ENCODE measurements at places on chromosomes 5 and 9.

DNA sequence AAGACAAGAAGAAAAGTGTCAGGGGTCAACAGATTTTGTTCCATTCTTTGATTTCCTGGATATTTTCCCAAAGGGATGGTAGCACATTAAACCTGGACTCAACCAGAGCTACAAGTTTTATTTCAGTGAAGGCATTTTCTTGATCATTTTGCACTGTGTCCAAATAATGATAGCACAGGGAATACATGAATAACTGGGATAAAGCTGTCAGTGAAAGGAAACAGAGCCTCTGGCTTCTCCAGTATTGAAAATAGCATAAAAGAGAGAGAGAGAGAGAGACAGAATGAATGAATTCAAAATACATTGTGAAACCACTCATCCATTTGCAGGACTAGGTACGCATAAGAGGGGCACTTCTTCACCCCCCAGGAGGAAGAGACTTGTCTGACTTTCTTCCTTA lies 43.0 kb downstream of the SEMA5A start:
- DNase-seq: no peak

GRCh38 chr5:141958113-141958512 lies at the start of gene PCDH12:
TSS of gene PCDH12 (minus strand) at chr5:141958202. CDS start at chr5:141957851, 351 bp downstream.
- peak; percentile 71 for DNase-seq

DNA sequence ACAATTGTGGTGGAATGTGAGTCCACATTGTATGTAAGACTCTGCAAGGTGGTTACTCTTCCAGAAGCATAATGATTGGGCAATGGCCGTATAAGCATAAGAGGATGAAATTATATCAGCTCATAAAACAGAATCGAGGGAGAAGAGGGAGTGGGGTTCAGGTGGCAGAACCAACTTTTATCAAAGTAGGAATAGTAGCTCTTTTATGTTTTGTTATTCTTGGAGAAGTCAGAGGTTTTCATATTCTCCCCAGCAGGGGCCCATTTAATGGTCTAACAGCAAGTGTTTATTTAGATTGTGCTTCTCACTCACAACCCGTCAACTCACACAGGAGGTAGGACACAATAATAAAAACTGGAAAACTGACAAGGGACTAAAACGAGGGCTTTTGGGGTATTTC lies 291.3 kb upstream of the CD180 start:
- DNase-seq: no peak

GRCh38 chr9:127559247-127559680 lies 52.8 kb upstream of the STXBP1 start:
- no peak for DNase-seq

GRCh38 chr5:60514152-60514551 lies 185.8 kb downstream of the DEPDC1B start:
- no peak for DNase-seq

DNA sequence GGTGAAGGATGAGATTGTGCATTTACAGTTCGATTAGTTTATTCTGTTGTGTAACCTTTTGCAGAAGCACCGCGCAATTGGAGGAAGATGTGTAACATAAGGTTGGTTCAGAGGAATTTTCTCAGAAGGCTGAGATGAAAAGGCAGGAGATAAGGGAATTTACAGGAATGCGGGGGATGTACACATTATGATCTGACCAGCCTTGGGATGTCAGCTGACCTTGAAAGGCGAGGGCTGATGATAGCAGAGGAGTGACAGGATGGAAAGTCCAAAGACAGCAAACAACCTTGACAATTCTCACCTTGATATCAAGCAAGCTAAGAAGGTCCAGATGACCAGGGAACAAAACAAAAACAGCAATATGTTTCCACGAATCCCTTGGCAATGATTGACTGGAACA lies 88.8 kb downstream of the OTULIN start:
- DNase-seq: no peak

- peak; percentile 86 for DNase-seq
These were observed 84.9 kb downstream of the RGS3 start for GRCh38 chr9:113548221-113549041.

- no peak for DNase-seq
These were observed 16.7 kb downstream of the AP3S1 start for GRCh38 chr5:115858396-115858795.

DNA sequence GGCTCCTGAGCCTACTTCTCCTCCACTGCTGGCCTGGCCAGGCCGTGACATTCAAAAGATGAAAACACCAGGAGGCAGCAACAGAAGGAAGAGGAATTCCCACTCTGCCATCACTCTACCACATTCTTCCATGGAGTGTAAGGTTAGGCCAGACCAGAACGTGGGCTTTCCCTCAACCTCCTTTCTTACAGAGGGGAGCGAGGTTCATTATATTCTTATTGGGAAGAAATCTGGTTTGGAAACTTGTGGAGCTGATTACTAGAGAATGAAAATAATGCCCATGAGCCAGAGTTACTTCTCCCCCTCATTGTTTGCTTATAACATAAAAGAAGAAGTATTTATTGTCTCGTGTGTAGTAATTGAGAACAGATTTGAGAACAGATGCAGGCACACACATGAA lies 136.3 kb upstream of the BASP1 start:
- DNase-seq: no peak

DNA sequence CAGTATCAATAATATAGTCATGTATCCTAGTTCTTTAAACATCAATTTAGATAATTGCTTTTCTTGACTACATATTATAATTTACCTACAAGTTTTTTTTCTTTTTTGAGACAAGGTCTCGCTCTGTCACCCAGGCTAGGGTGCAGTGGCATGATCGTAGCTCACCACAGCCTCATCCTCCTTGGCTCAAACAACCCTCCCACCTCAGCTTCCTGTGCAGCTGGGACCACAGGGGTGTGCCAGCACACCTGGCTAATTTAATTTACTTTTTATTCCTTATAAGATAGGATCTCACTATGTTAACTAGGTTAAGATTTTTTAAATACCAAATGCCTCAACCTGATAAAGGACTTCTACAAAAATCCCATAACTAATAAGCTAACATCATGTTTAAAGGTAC lies 21.1 kb downstream of the UIMC1 start:
- no peak for DNase-seq

- DNase-seq: peak; percentile 65
These were observed 115.7 kb downstream of the UGCG start for GRCh38 chr9:112012026-112012902.

Measured in left cardiac atrium (tissue), 4 donors.